ENCODE measurements at places on chromosomes 2 and 18.

DNA sequence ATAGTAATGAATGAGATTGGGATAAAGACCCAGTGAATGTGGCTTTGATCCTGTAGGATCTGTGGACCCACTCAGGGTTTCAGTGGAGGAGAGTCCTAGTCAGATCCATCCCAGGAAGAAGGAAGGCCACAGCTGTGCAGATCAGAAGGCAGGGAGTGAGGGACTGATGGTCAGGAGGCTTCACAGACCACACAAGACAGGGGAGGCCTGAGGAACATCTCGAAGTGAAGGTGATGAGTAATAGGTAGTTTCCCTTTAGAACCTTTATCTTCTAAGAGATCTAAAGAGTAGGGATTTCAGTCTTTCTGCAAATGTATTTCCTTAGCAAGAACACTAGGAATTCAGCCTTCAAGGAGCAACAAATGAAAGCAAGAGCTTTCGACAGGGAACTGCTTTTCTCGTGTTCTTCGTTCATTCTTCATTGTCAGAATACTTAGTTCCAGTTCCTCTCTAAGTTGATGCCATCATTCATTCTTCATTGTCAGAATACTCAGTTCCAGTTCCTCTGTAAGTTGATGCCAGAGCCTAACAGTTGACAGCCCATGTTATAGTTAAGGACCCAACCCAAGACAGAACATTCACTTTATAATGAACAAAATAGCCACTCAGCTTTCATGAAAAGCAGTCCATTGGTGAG, 150.2 kb upstream of the EPAS1 start:
- no peak for DNase-seq

DNA sequence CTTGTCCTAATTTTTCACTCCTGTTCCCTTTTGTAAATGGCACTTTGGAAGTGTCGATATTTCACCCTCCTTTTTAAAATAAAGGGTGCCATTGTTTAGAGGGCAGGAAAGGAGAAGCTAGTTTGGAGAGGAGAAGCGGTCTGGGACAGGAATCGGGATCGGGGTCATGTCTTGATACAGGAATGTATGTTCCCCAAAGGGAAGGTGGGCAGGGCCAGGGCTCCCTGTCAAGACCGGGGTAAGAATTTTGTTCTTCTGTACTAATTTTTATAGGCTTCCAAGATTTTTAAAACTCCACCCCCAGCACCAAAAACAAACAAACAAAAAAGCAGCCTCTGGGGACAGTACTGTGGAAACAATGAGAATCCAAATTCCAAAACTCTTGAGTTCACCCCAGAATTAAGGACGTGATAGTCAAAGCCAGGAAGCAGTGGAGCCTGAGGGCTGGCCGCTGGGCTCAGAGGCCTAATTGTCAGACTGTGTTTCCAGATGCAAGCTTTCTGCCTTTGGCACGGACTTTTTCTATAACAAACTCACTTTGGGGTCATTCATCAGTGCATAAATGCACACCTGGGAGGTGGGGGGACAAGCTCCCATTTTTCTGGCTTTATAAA, 250.4 kb upstream of the SIX2 start:
- DNase-seq, result no peak

GRCh38 chr18:31508781-31509180, 10.8 kb downstream of the DSG2 start:
- no peak for DNase-seq

- DNase-seq, result peak; percentile 38
These were observed 447.5 kb downstream of the TNS1 start for GRCh38 chr2:217555081-217555876.

- peak; percentile 16 for DNase-seq
These were observed 235.8 kb downstream of the SEPTIN10 start for GRCh38 chr2:109377976-109378375.

GRCh38 chr18:42326752-42327151, 371.7 kb downstream of the PIK3C3 start:
- no peak for DNase-seq

DNA sequence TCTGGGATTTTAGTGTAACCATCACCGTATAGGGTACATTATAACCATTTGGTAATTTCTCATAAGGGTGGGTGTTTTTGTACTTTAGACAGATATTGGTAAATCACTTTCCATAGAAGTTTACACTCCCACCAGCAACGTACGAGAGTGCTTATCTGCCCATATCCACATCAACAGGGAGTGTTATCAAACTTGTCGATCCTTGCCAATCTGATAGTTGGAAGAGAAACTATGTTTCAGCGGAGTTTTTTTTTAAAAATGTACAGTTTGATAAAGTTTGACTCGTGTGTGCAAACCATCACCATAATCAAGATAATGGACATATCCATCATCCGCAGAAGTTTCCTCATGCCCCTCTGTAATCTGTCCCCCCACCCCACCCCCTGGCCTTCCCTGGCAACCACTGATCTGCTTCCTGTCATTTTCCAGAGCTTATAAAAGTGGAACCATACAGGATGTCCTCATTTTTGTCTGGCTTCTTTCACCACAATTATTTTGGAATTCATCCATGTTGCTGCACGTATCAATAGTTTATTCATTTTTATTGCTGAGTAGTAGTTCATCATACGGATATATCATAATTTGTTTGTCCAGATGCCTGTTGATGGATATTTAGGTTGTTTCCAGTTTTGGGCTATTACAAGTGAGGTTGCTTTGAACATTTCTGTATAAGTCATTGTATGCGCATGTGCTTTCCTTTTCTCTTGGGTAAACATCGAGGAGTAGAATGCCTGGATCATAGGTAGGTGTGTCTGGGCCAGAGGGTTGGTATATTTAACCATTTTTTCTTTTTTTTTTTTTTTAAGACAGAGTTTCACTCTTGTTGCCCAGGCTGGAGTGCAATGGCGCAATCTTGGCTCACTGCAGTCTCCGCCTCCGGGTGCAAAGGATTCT, 18.6 kb downstream of the GLI2 start:
- peak; percentile 16 for DNase-seq

GRCh38 chr2:8159211-8159965, 522.5 kb upstream of the ID2 start:
- DNase-seq, result no peak

DNA sequence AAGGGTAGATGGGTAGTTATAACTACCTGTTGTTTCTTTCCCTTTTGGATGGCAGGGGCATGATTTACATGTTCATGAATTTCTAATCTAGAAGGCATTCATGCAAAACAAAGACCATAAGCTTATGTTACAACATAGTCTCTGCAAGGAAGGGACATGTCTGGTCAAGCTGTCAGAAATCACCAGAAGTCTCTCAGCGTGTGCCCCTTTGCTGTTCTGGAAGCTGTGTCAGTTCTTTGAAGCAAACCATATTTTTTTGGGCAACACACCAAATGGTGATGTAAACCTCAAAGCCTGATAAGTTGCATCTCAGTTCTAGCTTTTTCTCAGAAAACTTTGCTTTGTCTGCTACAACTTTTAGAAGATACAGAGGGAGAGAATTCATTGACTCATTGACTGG, 173.5 kb upstream of the CTAGE1 start:
- DNase-seq, result no peak

DNA sequence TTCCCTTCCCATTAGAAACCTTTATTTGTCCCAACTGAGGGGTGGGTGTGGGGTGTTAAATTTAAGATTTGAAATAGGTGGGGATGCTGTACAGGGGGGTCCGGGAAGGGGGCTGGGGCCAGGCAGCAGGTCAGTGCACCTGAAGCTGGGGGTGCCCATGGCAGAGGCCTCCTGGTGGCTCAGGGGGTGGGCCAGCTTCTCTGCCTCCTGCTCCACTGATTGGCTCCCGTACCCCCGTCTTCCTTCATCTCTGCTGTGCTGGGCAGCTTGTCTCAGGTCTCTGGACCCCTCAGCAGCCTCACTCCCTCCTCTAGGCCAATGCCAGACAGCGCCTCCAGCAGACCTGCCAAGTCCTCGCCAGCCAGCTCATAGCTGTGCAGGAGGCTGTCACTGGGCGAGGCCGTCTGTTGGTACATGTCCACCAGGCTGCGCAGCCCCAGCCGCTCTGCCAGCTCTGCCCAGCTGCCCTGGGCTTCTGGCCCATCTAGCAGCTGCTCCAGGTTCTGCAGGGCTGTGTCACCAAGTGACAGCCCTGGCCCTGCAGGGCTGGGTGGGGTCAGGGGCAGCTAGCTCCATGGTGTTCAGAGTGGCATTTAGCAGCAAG, 2.0 kb upstream of the ANKRD62 start:
- no peak for DNase-seq

GRCh38 chr2:19878268-19879046, 23.3 kb downstream of the TTC32 start:
- no peak for DNase-seq

GRCh38 chr2:38146275-38146906, 70.4 kb upstream of the CYP1B1 start:
- DNase-seq, result peak; percentile 52

DNA sequence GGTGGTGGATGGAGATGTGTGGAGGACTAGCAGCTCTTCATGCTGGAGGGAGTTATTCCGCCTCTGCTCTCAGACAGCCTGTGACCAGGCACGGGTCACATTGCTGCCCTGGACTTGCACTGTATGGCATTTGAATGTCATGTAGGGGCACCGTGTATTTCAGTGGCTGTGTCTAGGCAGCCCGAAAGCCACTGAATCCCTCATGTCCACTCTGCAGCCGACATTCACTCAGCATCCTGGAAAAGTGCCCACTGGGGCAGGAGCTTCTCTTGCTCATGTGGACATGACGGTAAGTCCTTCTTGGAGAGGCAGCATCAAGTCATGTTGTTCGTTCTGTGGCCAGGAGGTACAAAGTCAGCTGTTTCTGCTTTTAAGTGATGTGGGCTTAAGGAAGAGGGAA, 127.9 kb downstream of the SH3RF3 start:
- no peak for DNase-seq

DNA sequence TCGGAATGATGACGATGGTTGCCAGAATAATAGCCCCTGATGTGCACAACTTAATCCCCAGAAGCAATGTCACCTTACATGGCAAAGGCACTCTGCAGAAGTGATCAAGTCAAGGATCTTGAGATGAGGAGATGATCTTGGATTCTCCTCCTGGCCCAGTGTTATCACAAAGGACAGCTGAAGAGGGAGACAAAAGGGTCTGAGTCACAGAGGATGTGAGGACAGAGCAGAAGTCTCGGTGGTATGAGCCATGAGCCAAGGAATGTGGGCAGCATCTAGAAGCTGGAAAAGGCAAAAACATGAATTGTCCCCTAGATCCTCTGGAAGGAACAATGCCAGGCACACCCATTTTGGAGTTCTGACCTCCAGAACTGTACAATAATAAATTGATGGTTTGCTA, 358.5 kb downstream of the MYCN start:
- DNase-seq, result no peak

- no peak for DNase-seq
These were observed 36.9 kb upstream of the RAB31 start for GRCh38 chr18:9671214-9671613.

GRCh38 chr2:104856086-104856972, 2.4 kb downstream of the POU3F3 start:
- DNase-seq, result peak; percentile 36

DNA sequence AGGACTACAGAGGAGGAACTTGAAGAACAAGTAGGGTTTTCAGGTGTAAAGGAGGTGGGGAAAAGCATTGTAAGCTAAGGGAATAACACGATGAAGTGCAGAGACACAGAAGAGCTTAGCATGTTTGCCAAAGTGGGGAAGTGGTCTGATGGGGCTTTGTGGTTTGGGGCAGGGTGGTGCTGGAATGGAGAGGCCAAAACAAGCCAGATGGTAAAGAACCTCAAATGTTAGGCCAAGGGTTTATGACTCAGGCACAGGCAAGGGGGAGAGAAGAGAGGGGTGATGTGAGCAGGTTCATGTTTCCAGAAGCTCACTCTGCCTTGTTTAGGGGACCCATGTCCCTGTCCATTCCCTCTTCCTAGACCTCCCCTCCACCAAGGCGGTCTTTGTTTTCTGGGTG, 104.5 kb upstream of the YWHAQ start:
- DNase-seq, result no peak

DNA sequence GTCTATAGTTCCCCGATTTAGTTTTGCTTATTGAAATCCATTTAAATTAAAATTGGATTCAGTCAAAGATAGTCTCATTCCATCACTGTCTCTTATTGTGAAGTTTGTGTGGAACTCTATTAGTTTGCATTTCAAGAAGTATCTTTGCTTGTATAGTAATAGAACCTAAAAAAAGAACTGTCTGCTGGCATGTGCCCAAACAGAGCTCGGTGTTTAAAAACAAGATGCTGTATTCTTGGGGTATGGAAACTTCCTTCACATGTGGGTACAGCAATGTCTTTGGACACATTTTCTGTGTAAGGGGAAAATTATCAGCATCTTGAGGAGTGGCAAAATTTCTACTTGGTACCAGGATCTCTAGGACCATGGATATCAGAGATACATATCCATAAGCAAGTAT, 292.6 kb downstream of the PLCL1 start:
- DNase-seq, result no peak

- DNase-seq, result peak; percentile 48
These were observed 359.9 kb upstream of the SLC14A2 start for GRCh38 chr18:45255197-45255890.

GRCh38 chr2:13106302-13106701, 389.6 kb downstream of the TRIB2 start:
- DNase-seq, result no peak

DNA sequence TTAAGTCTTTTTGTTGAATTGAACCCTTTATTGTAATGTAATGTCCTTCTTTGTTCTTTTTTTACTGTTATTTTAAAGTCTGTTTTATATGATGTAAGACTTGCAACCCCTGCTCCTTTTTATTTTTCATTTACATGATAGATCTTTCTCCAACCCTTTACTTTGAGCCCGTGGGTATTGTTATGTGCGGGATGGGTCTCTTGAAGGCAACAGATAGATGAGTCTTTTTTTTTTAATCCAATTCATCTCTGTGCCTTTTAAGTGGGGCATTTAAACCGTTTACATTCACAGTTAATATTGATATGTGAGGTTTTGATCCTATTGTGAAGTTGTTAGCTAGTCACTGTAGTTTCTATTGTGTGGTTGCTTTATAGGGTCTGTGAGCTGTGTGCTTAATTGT, 120.6 kb downstream of the NCOA1 start:
- DNase-seq, result no peak

- DNase-seq, result peak; percentile 67
These were observed at the start of gene CYRIA for GRCh38 chr2:16665748-16666448. TSS of gene CYRIA (minus strand) at chr2:16665834. CDS start at chr2:16588119, 77,715 bp downstream.

DNA sequence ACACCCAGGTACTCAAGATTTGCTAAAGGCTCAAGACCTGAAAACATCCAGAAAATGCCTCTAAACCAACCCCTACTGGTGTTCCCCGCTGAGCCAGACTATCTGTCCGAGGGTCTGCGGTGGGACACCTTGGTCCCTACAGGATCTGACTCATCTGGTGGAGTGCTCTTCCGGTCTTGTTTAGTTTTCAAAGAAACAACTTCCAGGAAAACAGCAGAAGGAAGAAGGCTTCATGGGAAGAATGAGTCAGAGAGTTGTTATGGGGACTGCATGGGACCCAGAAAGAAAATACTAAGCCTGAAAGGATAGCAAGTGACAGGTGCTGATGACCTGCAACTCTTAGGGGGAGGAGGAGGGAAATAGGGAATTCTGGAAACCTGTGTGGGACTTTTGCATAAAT, 41.3 kb downstream of the ZFP36L2 start:
- no peak for DNase-seq

DNA sequence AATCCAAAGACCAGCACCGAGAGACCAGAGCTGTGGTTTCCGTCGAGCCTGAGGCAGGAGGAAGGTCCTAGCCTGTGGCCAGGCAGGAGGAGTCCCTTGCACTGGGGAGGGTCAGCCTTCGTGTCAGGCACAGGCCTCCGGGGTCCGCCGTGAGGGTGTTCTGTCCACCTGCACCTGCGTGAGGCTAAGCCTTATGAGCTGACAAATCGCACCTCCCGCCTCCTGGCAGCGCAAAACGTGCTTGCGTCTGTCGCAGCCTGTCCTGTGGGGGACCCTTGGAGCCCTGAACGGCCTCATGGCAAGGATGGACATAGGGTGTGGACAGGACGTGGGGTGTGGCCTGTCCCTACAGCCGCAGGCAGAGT, 73.3 kb downstream of the KCNG2 start:
- DNase-seq, result no peak
